ENCODE measurements at places on chromosomes 4 and X. TPM values are rescaled to one million over a fixed set of nuclear protein-coding genes. Genes with fewer than 3 reads are reported as not detected.

LRP2BP gene
- total RNA-seq = 0.24 TPM

IL2 gene
- not detected for total RNA-seq

DOK7 gene
- not detected for total RNA-seq

PRRG1 gene
- 38.4 TPM for total RNA-seq

GAGE12D gene
- total RNA-seq = not detected

FAT4 gene
- 30.7 TPM for total RNA-seq

MAGEA8 gene
- total RNA-seq = not detected

HPSE gene
- 3.5 TPM for total RNA-seq

PDCL2 gene
- total RNA-seq = not detected

SPANXC gene
- not detected for total RNA-seq

VGLL1 gene
- not detected for total RNA-seq

KLHL34 gene
- total RNA-seq = not detected

GPR173 gene
- total RNA-seq = 2.4 TPM

IL1RAPL2 gene
- not detected for total RNA-seq

MRPS18C gene
- total RNA-seq = 14.5 TPM

CENPVL2 gene
- not detected for total RNA-seq

FAM53A gene
- 7.8 TPM for total RNA-seq

PLXNB3 gene
- 37.6 TPM for total RNA-seq

AFAP1 gene
- total RNA-seq = 92.8 TPM

MAGIX gene
- total RNA-seq = 1.4 TPM

CNKSR2 gene
- total RNA-seq = not detected

MAGED1 gene
- total RNA-seq = 249 TPM

LGI2 gene
- 0.05 TPM for total RNA-seq

AGA gene
- total RNA-seq = 40.0 TPM

RTL5 gene
- total RNA-seq = 1.9 TPM

MAGEA12 gene
- total RNA-seq = not detected

STX18 gene
- total RNA-seq = 26.4 TPM

XAGE2 gene
- total RNA-seq = not detected

SLITRK2 gene
- not detected for total RNA-seq

BANK1 gene
- 1.1 TPM for total RNA-seq

GAK gene
- 128 TPM for total RNA-seq

NUP62CL gene
- total RNA-seq = not detected

DNAJB14 gene
- 47.4 TPM for total RNA-seq

FAM149A gene
- total RNA-seq = 1.2 TPM

Data from glomerular endothelial cell (primary cell).